CD4-positive, alpha-beta T cell treated with Interleukin-4 for 4 hours (primary cell): ENCODE measurements at places on chromosomes 4 and X.

DNA sequence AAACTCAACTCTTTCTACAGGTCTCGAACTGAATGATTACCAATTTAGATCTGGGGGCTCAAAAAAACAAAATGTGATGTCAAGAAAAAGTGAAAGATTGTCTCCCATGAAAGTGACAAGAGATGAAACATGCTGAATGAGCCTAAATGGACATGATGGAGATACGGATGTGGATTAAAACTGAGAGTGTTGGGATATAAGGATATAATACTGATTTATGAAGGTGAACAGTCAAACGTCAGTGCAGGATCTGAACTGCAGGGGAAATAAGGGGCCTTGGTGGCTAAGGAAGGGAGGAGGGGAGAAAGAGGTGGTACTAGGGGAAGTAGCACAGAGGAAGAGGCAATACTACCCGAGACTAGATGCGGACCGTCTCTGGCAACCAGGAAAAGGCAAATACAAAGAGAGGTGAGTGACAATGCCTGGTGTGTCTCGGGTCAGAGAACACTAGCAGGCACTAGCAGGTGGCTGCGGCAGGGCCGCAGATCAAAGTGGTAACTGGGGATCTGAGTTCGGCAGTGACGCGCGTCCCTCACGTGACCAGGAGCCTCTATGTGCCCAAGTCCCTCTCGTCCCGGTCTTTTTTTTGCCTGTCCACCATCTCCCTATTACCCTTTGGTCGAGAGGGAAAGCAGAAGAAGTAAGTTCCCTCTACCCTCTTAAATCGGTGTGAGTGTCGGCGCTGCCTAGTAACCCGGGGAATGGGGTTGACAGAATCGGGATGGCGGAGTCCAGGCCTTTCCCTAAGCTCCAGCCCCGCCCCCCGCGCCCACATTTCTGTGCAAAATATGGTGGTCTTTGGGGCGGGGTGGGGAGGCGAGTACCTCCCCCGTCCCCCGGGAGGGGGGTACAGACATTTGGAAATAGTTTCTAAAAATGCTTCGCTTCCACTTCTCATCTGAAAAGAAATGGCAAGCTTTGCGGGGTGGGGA lies at the start of gene TCEAL1:
TCEAL1 (plus strand) TSS at position 590 of the 932 bp plus-strand sequence. CDS start 942 bp downstream, outside the sequence.
- DNase-seq = peak; percentile 22

DNA sequence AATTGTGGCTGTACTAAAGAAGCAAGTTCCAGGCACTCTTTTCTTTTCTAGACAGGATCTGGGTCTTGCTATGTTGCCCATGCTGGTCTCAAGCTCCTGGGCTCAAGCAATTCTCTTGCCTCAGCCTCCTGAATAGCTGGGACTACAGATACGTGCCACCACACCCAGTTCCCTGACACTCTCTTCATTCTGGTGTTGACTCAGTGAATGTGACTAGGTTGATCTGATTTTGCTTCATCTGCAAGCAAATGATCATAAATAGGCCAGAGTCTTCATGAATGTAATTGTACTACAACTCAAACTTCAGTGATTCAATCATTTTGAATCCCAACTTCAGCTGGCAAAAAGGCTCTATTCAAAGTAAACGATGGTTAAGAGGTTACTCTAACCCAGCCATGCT lies 78.5 kb downstream of the APBB2 start:
- no peak for DNase-seq

DNA sequence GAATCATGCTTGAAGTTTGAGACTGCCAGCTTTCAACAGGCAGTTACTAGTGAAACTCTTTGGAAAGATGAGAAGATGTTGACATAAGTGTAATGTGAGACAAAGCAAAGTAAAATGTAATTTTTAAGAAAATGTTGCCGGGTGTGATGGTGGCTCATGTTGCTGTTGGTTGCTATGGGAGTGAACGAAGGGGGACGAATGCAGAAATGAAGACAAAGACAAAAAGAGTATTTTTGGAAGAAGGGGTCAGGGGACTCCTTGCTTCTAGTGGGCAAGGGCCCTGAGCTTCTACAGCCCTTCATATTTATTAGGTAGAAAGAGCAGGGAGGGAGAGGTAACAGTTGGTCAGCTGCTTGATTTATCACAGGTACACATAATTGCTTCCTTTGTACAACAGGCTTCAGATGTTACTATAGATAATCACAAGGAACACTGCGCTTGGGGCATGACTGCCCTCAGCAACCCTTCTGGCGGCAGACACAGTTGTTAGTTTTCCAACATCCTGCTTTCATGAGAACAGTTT lies 11.9 kb upstream of the UGDH start:
- DNase-seq = no peak

DNA sequence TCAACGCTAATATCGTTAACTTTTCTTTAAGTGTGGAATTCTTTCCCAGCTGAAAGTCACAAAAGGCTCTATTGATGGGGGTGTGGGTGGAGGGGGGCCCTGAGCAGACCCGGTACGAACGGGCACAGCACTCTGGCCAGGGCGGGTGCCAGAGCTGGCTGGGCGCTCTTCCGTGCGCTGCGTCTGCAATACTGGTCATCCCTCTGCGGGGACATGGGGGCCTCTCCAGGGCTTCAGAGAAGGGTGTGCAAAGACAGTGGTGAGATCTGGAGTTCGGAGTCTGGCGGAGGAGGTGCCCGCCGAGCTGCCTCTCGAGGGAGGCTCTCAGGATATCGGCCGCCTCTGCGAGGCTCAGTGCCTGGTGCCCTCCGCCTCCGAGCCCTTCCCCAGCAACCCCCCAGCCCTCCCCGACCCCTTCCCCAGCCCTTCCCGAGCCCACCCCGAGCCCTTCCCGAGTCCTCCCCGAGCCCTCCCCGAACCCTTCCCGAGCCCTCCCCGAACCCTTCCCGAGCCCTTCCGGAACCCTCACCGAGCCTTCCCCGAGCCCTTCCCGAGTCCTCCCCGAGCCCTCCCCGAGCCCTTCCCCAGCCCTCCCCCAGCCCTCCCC lies 34.3 kb downstream of the FGFRL1 start:
- no peak for DNase-seq

GRCh38 chr4:35052546-35052945 lies 1191.8 kb downstream of the ARAP2 start:
- DNase-seq = no peak

DNA sequence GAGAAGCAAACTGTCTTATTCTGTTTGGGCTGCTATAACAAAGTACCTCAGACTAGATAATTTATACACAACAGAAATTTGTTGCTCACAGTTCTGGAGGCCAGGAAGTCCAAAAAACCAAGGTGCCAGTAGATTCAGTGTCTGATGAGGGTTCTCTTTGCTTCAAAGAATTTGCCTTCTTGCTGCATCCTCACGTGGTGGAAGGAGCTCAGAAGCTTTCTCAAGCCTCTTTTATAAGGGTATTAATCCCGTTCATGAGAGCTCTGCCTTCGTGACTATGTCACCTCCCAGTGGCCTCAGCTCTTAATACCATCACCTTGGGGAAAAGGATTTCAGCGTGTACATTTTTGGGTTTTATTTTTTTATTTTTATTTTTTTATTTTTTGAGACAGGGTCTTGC lies 20.1 kb downstream of the CA5B start:
- peak; percentile 77 for DNase-seq

DNA sequence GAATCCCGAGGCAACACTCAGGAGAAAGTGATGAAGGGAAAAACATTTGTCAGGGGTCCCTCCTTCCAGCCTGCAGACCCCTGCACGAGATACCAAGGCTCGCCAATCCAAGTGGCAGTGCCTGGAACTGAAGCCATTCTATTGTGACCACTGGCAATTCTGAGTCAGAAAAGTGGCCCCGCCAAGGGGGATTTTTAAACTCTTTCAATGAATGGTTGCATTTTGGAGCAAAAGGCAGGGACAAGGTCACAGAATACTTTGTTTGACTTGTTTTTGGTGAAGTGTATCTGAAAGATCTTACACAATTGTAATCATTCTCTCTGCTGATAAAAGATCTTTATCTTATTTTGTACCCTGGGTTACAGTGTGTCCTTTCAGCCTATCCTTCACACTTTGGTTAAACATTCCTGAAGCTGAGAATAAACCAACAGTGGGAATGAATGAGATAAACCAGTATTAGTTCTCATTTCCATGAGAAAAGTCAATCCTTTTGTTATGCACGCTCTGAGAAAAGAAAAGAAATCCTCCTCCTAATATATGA lies 115.9 kb upstream of the PDLIM3 start:
- DNase-seq = no peak

DNA sequence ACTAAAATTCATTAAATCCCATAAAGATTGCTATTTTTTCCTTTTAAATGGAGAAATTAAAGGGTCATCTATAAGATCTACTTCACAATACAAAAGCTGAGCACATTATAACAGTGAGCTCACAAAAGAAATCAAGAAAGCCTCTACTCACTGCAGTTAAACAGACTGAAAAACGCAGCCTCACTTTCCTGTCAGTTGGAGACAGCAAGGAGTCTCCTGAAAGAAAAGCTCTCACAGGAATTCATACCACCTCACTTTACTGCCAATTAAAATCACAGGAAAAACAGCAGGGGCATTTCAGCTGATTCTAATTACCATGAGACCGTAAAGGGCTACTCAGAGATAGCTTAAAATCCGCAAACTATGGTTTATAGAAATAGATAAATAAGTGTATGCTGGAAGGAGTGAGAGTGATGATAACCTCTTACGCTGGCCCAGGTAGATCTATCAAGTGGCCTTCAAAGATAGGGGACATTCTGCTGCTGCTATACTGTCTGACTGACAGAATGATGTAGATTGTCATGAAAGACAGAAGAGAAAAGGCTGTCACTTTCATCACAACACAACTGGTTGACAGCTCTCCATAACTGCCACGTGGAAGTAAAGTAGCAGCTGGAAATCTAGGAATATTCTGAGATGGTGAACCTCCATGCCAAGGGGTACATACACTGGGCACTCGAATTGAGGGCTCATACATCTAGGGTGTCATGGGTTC lies 1333.7 kb upstream of the DIAPH2 start:
- DNase-seq = no peak

GRCh38 chr4:147786531-147786930 lies 54.6 kb downstream of the ARHGAP10 start:
- DNase-seq = no peak

- no peak for DNase-seq
Measured at GRCh38 chr4:10050721-10051120, 29.4 kb upstream of the SLC2A9 start.

DNA sequence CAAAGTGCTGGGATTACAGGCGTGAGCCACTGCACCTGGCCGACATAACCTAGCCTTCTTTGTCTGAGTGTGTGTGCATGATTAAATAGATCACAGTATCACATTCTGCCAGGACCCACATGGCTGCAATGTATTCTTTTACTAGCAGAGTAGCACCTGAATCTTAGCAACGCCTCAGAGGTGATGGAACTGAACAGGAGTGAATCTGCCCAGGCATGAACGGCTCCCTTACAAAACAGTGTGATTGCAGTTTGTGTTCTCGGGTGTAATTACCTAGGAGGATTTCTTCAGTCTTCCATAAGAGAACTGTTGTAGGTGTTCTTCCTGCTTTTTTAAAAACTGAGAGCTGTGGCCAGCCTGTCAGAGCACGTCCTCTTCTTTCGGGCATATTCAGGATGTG lies 122.7 kb upstream of the STS start:
- DNase-seq = no peak

- no peak for DNase-seq
Measured at GRCh38 chr4:167939863-167940616, 152.3 kb upstream of the ANXA10 start.

DNA sequence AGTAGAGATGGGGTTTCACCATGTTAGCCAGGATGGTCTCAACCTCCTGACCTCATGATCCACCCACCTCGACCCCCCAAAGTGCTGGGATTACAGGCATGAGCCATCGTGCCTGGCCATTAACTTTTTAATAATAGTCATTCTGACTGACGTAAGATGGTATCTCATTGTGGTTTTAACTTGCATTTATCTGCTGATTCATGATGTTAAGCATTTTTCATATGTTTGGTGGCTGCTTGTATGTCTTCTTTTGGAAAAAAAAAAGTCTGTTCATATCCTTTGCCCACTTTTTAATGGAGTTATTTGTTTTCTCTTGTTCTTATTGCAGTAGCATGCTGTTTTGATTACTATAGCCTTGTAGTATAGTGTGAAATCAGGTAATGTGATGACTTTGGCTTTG lies 45.8 kb downstream of the ANXA10 start:
- DNase-seq = no peak

DNA sequence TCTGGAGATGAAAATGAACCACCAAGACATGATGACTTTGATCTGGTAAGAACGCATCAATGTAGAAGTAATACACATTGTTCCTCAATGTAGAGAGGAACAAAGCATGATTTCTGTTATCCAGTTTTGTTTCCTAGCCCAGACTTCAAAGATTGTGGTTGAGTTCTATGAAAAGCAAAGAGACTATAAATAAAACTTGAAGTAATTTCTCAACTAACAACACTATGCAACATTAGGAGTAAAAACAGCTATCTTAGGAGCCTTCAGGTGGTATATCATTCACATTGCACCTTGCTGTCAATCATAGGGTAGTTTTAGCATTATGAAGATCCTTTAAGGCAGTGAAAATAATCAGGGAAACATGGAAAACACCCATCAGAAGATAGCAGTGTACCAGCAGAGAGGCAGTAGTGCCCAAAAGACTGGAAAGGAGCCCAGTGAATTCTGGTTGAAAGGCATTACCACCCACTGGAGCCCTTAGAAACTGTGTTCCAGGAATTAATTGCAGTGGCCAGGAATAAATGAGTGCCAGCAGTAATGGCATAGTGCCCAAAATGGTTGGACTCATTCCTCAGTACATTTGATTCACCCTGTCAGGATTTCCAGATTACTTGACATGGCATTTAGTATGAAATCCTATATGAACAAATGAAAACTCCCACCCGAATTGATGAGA lies 300.7 kb upstream of the CXXC4 start:
- no peak for DNase-seq

GRCh38 chr4:56723659-56724230 lies 42.6 kb upstream of the HOPX start:
- DNase-seq = no peak

- DNase-seq = no peak
Measured at GRCh38 chr4:182880387-182881356, 36.5 kb downstream of the DCTD start.

GRCh38 chrX:19798423-19798822 lies 89.0 kb downstream of the SH3KBP1 start:
- peak; percentile 30 for DNase-seq

DNA sequence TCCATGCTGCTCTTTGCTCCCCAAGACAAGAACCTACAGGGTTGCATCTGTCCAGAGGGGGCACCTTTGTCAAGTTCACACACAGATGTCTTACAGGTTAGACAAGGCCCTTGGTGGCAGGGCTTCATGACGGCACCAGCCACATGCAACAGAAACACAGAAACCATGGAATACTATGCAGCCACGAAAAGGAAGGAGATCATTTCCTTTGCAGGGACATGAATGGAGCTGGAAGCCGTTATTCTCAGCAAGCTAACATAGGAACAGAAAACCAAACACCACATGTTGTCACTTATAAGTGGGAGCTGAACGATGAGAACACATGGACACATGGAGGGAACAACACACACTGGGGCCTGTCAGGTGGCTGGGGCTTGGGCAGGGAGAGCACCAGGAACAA lies 85.1 kb upstream of the NDP start:
- DNase-seq = no peak

- no peak for DNase-seq
Measured at GRCh38 chr4:10673817-10674369, 10.7 kb downstream of the CLNK start.

GRCh38 chr4:87985097-87985886 lies 9.8 kb downstream of the SPP1 start:
- peak; percentile 27 for DNase-seq
